ENCODE measurements at places on chromosomes 1 and 21.

GRCh38 chr1:154774175-154774855 is 95.8 kb downstream of the KCNN3 start:
- no peak for DNase-seq

DNA sequence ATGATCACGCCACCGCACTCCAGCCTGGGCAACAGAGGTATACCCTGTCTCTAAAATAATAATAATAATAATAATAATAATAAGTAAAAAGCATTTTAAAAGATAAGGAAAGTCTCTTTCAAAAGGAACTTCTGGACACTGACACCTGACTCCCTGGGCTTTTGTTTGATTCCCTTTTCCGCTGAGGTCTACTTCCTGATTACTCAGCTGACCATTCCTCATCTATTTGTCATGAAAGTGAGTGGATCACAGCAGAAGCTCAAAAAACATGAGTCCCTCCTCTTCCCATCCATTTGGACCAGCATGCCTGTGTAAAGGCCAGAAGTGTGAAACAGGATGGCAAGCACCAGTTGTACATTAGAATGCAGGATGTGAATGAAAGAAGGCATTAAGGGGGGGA is 61.1 kb upstream of the FBXO28 start:
- no peak for DNase-seq

GRCh38 chr1:1940123-1940425 is 21.0 kb upstream of the TMEM52 start:
- DNase-seq, result no peak

GRCh38 chr21:15029077-15029476 is 35.7 kb downstream of the NRIP1 start:
- DNase-seq, result no peak

DNA sequence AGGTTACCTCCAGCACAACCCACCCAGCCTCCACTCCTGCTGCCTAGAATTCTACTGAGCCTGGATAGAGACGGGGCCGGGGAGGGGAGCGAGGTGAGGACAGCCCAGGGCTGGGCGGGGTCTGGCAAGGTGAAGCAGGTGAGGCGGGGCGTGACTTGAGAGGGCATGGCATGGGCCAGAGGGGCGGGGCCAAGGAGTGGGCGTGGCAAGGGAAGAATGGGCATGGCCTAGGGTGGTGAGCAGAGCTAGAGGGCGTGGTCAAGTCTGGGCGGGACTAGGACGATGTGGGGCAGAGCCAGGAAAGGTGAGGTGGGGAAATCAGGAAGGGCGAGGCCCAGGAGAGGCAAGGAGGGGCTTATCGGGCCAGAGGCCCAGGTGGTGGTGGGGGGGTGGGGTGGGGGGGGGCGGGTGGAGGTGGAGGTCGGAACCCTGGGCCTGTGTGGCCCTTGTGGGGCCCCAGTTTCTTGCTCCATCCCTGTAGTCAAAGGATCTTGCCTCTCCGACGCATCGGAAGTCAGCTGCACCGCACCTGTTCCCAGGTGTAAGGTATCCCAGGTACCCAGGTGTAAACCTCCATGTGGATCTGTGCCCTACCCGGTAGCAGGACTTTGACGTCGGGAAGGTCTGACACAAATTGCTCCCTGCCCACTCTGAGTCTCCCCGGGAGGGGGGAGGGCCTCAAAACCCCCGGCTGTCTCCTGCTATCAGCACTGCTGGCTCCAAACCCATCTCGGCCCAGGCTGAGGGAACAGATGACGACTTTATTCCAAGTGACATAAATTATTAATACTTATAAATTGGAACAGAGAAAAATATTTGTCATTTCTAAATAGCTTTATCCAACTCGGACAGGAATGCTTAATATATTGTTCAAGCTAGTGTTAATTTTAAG is 32.9 kb upstream of the UTS2 start:
- DNase-seq, result no peak
